ENCODE measurements at places on chromosomes 7 and 10.

DNA sequence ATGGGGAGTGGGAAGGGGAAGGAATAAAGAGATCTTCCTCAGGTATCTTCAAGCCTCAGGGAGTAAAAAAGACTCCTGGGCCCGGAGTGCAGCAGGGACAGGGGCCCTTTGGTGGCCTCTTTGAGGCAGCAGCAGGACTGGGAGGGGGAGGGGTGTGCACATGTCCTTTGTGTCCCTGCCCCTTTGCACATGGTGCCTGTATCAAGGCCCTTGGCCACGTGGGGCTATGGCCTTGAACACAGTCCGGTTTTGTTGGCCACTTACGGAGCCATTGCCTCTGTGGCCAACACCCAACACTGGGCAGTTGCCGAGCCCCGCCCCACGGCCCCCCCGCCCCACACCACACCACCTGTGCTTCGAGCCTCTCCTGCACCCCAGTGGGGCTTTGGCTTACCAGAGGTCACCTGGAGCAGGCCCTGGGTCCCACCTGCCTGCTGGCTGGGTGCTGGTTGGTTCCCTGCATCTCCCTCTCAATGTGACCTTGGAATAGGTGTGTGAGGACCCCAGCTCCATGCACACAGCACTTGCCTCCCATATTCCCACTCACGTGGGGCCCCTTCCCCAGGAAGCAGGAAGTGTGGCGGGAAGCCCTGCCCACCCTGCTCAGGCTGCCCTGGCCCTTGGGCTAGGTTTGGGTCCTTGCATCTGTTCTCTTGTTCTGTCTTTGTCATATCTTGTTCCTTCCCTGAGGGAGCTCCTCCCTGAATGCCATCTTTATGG, 5.4 kb downstream of the SAP25 start:
- no peak for DNase-seq

- DNase-seq = peak; percentile 34
Observed at GRCh38 chr7:100044718-100045117, 4.9 kb upstream of the ZSCAN21 start.

DNA sequence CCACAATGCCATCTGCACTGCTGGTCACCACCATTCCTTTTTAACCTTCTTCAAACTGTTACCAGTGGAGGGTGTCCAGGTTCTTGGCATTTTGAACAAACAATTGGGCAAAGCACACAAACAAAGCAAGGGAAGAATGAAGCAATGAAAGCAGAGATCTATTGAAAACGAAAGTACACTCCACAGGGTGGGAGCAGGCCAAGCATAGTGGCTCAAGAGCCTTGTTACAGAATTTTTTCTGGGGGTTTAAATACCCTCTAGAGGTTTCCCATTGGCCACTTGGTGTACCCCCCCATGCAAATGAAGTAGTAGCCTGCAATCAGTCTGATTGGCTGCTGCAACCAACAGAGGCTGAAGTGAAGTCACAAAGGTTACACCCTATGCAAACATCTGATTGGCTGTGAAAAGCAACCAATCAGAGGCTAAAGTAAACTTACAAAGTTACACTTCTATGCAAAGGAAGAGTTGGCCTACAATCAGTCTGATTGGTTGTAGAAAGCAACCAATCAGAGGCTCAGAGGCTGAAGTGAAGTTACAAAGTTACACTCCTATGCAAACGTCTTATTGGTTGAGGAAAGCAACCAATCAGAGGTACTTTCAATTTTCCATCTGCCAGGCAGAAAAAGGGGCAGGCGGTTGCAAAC, 103.2 kb upstream of the WAC start:
- DNase-seq = no peak

DNA sequence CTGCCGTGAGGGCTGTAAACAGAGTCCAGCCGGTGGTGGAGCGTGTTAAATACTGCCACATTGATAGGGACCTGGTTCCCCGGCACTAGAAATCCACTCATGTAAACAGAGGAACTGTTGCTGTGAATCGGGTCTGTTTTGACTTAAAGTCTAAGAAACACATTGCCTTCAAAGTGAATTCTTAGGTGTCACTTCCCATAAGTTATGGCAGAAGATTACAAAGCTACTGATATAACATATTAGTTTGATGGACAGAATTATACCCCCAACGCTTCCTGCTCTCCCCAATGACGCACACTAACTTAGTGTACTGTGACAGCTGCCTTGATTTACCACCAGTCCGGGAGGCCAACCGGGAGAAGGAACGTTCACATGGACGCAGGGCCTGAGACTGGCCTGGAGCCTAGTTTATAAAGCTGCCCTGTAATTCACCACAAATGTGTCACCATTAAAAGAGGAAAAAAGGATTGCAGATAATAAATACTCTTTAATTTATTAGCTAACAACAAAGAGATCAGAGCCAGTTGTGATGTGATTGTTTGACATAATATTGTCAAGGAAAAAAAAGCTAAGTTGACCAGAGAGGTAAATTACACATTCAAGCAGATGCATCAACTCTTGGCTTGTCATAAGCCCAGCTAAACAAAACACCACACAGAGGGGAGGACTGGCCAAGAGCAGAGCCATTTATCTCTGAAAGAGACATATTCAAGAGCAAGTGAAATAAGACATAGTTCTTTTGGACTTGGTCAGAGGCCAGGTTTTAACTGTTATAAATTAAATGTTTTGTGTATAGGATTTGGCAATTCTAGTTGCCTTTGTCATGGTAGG, 820.6 kb downstream of the LRMDA start:
- DNase-seq = no peak

GRCh38 chr7:107870427-107871000, 20.5 kb upstream of the DLD start:
- no peak for DNase-seq

GRCh38 chr10:91816981-91817380, 18.8 kb downstream of the TNKS2 start:
- no peak for DNase-seq

DNA sequence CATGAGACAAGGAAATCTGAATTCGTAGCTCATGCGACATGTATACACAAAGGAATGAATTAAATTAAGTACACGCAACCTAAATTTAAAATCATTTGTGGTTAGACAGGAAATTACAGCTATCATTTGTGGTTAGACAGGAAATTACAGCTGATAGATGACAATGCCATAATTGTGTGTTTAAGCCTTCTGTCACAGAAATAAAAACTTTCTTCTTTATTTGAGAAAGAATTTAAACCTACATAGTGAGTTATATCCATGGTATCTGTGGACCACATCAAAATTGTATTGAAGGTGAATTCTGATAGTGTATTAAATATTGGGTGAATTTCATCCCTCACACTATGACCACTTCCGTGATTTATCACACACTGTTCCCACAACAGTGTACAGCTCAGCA, 362.9 kb downstream of the MAGI2 start:
- no peak for DNase-seq

- no peak for DNase-seq
Observed at GRCh38 chr7:159045839-159046238, 98.8 kb downstream of the VIPR2 start.

- DNase-seq = no peak
Observed at GRCh38 chr10:452512-453426, 236.7 kb downstream of the DIP2C start.

- DNase-seq = no peak
Observed at GRCh38 chr10:132946806-132947546, 4.6 kb upstream of the CFAP46 start.

- no peak for DNase-seq
Observed at GRCh38 chr7:100159099-100159623, 638 bp upstream of the TRAPPC14 start.

DNA sequence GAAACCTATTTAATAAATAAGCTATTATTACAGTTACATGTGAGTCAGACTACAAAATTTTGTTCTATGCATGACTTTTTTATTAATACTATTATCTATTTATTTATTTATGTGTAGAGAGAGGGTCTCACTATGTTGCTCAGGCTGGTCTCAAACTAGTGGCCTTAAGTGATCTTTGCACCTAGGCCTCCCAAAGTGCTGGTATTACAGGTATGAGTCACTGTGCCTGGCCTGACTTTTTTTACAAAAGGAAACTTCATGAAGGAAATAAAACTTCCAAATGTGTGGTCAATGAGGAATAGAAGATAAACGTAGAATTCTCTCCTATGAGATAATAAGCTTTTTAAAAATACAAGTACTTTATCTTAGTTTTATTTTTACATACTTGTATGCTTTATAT, 19.0 kb downstream of the COL28A1 start:
- no peak for DNase-seq

DNA sequence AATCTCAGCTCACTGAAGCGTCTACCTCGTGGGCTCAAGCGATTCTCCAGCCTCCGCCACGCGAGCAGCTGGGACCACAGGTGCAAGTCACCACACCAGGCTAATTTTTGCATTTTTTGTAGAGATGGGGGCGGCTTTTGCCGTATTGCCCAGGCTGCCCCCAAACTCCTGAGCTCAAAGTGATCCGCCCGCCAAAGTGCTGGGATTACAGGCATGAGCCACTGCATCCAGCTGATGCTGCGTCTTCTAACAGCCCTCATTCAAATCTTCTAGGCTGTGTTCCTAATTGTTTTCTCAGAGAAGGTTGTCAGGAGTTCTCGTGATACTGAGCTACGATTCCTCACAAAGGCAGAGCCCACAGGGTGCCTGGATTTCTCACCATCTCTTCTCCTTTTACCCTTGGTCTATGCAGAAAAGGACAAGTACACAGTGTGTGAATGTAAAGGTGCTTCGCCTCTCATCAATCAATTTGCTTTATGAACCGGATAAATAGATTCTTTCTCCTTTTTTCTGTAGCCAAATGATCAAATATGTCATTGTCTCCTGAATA, 247.3 kb upstream of the PTN start:
- DNase-seq = no peak

- no peak for DNase-seq
Observed at GRCh38 chr7:131493581-131493980, 62.8 kb downstream of the PODXL start.

GRCh38 chr10:58967551-58968388, 208.7 kb upstream of the PHYHIPL start:
- no peak for DNase-seq

GRCh38 chr7:114921631-114922025, 266 bp upstream of the MDFIC start:
- DNase-seq = no peak

- peak; percentile 2 for DNase-seq
Observed at GRCh38 chr7:156000601-156001396, 188.5 kb upstream of the SHH start.

GRCh38 chr7:44230286-44230685, 29.5 kb downstream of the YKT6 start:
- no peak for DNase-seq

Measured in inflammatory macrophage treated with lipopolysaccharide for 1 hour (primary cell).